ENCODE measurements at places on chromosomes 1 and 21.
A peak's percentile ranks its signal among the peaks of the same experiment; 100 is the strongest.

GRCh38 chr1:54290506-54291184 is 90.7 kb downstream of the MRPL37 start:
- DNase-seq: no peak

GRCh38 chr1:12452262-12452661 is 165.7 kb downstream of the DHRS3 start:
- DNase-seq: no peak

DNA sequence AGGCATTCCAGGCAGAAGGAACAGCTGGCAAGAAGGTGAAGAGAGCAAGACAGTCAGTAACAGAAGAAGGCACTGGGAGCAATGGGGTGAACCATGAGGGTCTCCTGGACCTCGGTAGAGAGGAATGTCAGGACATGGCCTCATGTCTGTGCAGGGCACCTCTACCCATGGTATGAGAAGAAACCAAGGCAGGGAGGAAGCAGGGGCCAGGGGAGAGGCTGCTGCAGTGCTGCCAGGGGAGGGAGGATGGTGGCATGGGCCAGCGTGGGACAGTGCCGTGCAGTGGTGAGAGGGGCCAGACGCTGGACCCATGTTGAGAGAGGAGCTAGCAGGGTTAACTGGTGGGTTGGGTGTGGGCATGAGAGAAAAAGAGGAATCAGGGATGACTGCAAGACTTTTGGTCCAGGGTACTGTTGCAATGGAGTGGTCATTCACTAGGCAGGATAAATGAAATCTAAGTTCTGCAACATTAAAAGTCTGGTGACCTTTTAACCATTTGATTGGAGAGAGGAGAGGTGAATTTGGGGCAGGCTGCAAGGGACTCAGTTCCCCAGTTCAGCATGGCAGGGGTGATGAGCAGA is 577.6 kb downstream of the MATN1 start:
- no peak for DNase-seq

DNA sequence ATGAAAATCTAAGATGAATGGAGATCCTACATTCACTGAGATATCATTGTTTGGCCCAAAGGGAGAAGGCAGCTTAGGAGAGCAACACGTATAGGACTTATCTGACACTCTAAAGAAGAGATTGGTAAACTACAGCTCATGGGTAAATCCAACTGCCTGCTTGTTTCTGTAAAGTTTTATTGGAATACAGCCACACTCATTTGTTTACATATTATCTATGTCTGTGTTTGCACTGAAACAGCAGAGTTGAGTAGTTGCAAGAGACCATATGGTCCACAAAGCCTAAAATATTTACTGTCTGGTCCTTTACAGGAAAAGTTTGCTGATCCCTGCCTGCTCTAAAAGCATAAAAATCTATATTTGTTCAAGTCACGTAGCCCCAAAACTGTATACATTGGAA is 14.3 kb upstream of the LRRC53 start:
- DNase-seq: no peak

DNA sequence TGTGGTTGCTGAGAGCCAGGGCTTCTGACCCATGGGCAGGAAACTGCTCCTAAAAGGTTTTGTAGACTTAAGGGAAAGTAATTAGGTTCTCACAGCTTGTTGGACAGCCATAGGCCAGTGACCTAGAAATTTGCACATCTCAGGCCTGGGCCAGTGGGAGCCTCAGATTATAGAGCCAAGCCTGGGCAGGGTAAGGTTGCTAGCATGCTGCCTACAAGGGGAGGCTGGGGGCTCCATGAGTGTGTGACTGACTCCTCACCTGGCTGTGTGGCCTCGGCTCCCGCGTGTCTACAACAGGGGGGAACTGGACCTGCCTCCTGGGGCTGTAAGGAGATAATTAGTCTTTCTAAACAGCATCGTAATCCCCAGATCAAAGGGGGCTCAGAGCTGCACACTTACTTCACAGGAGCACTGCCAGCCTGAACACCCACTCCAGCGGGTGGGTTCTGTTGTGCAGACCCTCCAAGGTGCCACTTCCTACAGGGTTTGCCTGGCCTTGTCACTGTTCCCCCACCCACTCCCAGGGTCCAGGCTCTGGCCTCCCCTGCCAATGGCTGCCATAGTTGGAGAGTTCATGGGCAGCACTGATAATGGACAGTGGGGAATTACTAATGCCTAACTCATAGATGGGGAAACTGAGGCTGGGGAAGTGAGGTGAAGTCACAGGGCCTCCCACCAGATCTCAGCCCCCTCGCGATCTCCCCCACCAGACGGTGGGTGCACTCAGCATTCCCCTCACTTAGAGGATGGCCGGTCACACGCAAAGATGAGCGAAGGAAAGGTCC is 230.4 kb upstream of the TMEM51 start:
- no peak for DNase-seq

- DNase-seq: peak; percentile 15
These were observed 2.7 kb downstream of the SCYL3 start for GRCh38 chr1:169890761-169891538.

- no peak for DNase-seq
These were observed 4.5 kb downstream of the TRAF5 start for GRCh38 chr1:211331011-211331709.

DNA sequence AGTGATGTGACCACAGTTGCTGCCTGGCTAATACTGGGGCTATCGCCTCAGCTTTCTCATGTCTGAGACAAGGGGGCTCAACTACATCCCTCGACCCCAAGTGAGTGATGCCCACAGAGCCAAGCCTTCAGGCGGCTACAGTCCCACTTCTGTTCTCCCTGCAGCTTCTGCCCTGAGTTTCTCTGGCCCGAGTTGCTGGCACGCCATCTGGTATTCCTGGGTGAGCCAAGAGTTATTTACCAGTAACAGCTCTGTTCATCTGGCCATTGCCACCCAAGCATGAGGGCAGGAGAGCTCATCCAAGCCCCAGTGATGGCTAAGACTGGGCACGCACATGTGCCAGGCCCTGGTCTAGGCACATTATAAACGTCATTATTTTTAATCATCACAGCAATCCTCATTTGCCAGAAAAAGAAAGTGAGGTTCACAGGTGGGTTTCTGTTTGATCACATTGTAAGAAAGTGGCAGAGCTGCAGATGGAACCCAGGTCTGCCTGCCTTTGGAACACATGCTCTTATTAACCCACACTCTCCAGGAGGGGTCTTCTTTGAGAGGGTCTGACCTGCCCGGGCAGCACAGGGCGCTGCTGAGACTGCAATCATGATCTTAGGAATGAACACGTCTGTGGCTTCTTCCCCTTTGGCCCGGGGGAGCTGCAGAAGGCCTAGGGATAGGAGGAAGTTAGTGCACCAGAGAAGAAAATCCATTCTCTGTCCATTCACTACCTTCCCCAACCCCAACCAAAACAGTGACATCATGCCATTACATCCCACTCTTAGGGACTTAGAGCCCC is 27.5 kb downstream of the KCND3 start:
- no peak for DNase-seq

DNA sequence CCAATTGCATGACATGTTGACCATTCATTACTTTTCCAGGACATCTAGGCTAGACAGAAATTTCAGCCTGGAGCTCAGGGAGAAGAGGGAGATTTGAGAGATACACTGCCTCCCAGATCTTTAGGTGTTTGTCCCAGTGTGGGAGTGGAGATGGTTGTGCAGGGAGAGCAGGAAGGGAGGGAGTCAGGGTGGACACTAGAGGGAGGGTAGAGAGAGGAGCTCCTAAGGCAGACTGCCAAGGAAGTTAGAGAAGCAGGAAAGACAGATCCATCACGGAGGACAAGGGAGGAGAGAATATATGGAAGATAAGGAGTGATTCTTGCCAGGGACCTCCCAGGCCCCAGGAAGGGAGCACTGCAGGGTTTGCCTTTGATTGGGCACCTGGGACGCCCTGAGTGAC is 8.7 kb downstream of the CDCA8 start:
- DNase-seq: no peak

DNA sequence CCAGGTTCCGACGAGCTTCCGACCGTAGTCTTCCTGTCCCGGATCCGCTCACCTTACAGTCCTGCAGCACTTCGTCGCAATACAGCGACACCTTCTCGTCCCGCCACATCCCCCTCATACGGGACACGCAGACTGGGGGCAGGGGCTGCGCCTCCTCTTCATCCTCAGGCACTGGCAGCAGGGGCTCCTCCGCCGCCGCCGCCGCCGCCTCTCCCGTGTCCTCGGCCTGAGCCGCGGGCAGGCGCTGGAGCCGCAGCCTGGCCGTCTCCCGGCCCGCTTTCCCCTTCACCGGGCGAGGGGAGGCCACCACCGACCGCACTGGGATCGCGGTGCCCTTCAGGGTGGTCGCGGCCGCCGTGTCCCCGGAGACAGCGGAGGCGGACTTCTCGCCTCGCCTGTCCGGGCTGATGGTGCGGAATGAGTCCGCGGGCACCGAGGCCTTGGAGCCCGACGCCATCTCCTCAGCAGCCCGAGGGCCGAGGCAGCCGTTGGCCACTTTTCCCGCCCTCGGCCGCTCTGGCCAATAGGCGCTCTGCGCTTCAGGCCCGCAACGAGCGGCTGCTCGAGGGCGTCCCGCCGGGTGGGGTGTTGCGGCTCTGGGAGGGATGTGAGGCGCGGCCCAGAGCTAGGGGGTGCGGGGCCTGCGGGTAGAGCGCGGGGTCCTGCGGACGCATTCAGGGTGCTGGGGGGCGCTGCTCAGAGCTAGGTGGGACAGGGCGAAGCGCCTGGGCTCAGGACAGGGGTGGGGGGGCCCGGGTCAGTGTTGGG is at the start of gene SHCBP1L:
SHCBP1L (minus strand) TSS at position 490 of the 768 bp plus-strand sequence; CDS start at position 457, 33 bp downstream.
- no peak for DNase-seq

GRCh38 chr1:6727535-6727934 is 25.9 kb upstream of the DNAJC11 start:
- peak; percentile 65 for DNase-seq

- peak; percentile 79 for DNase-seq
These were observed 52.0 kb downstream of the SLC9A1 start for GRCh38 chr1:27102707-27103468.

GRCh38 chr1:116334015-116334547 is 39.0 kb upstream of the ATP1A1 start:
- no peak for DNase-seq

GRCh38 chr1:209367061-209367772 is 216.3 kb upstream of the CAMK1G start:
- no peak for DNase-seq

DNA sequence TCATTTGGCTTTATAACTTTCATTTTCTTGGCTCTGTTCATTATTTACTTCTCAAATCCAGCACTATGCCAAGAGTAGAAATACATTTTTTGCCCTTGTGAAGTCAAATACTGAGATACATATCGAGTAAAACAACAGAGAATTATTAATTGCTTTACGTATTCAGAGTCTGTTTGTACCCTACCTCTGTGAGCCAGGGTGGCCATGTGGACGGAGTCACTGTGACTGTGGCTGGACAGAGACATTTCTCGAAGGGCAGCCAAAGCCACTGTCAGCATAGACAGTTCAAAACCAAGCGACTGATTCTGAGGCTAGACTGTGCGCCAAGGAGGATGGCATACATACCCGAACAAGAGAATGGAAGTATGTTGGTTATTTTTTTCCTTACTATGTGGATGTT is 391.0 kb upstream of the PROX1 start:
- DNase-seq: no peak

DNA sequence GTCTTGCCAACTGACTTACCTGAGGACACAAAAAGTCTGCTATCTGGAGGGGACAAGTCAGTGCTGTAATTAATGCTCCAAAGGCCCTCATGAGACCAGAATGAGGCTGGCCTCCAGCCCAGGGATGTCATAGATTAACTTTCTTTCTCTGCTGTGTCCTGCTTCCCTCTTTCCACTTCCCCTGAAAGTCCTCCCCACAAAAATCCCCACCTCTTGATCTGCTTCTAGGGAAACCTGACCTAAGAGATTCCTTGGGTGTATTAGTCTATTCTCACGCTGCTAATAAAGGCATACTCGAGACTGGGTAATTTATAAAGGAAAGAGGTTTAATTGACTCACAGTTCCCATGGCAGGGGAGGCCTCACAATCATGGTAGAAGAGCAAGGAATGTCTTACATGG is 39.2 kb downstream of the RUNX3 start:
- DNase-seq: no peak

GRCh38 chr1:8415526-8416278 is 97.8 kb downstream of the SLC45A1 start:
- no peak for DNase-seq

- DNase-seq: no peak
These were observed 5.2 kb upstream of the CAMK2N1 start for GRCh38 chr1:20491178-20491577.

DNA sequence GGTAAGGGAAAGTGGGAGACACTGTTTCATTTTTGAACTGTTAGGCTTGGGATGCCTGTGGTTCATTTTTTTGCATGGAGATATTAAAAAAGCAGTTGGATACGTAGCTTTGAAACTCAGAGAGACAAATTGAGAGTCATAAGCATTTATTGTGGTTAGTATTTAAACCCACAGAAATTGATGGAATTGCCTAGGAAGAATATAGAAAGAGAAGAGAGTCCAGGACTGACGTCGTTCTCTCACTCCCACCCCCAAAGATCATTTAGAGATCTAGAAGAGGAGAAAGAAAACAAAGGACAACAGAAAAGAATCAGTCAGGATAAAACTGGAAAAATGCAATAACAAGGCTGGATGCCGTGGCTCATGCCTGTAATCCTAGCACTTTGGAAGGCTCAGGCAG is 73.2 kb upstream of the BMP8A start:
- DNase-seq: no peak

DNA sequence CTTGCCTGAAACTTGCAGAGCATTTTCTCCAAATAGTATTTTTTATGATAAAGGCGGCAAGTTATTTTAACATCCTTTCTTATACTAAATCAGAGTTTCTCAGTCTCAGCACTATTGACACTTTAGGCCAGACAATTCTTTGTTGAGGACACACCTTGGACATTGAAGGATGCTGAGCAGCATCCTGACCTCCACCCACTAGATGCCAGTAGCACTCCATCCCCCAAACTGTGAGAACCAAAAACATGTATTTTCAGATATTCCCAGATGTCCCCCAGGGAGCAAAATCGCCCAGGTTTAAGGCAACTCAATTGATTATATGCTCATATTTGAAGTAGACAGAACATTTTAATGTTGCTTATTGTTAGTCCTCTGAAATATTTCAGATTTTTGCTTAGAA is 299.4 kb downstream of the ZP4 start:
- DNase-seq: no peak

- peak; percentile 26 for DNase-seq
These were observed 36.3 kb upstream of the PCBP3 start for GRCh38 chr21:45607021-45607908.

DNA sequence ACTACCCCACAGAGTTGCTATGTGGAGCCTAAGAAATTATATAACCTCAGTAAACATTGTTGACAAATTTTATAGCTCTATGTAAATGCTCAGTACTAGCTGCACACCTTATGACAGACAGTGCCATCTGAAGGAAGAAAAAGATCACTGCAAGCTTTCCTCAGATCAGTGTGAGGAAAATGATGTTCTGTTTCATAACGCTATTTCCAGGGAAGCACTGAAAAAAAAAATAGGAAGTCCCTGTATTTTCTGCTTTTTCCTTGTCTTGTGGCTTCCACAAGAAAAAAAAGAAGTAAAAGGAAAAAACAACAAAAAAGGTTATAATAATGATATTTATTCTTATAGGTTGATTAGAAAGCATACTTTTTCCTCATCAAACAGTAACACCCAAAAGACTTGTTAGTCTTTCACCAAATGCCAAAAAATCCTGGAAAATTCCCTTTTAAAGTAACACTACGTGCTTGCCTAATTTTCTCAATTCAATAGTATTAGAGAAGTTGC is 23.2 kb downstream of the LYST start:
- no peak for DNase-seq

GRCh38 chr1:86154571-86155050 is 2.0 kb downstream of the COL24A1 start:
- no peak for DNase-seq

All from activated T-cell treated with anti-CD3 and anti-CD28 coated beads for 1 hour (primary cell).